ENCODE measurements at places on chromosomes 2 and 18.

- no peak for DNase-seq
These were observed 45.4 kb downstream of the ST8SIA5 start for GRCh38 chr18:46711444-46711863.

GRCh38 chr2:232937278-232937906 is 67.3 kb downstream of the SNORC start:
- no peak for DNase-seq

GRCh38 chr2:107001551-107001950 is 115.6 kb upstream of the ST6GAL2 start:
- no peak for DNase-seq

DNA sequence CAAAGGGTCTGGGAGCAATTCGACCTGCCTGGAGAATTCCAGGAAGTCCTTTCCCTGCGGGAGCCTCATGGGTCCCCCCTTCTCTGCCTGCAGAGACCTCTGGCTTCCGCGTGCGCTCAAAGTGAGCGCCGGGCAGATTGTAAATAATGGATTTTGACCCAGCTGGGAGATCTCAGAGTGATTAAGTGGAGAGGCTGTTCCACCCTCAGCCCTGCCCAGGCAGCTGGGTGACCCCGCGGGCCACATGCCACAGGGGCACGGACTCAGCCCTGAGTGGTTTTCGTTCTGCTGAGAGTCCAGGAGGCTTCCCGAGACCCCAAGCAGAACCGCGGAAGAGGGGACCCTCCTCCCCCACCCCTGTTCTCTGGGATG is 1.2 kb downstream of the KCNG2 start:
- no peak for DNase-seq

DNA sequence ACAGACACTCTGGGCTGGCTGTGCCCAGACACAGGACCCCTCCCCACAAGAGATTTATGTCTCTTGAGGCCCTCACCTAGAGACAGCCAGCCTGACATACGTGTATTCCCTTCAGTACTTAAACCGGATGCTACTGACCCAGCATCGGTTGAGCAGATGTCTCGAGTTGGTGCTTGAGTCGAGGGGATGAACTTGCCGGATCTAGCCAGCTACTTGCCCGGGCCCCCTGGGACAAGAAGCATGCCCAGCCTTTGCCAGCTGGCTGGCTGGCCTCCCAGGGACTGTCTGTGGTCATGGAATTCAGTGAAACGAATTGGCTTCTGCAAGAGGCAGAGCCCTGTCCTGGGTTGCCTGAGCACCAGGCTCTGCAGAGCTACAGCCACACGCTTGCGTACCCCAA is 36.0 kb downstream of the DNMT3A start:
- DNase-seq = peak; percentile 42

Measured in dorsolateral prefrontal cortex (tissue), 122 donors.